ENCODE measurements at places on chromosomes 6 and 20.

- DNase-seq, result no peak
Observed at GRCh38 chr6:41045664-41046063, 3.4 kb downstream of the TSPO2 start.

DNA sequence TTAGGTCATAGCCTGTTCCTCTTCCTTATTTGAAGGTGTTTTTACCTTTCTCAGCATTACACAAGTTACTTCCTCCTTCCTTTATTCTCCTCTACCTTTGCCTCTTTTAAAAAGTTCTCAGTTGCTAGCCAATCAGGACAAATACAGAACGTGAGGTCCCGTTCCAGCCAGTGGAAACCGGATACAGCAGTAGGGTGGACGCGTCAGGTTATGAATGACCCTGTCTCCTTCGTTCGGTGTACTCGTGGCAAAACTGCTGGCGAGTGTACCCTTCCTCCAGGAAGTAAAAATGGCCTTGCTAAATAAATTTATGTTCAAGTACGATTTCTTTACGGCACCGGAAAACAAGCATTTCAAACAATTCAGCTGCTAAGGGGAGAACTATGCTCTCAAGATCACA lies 77.0 kb upstream of the MLN start:
- no peak for DNase-seq

- DNase-seq, result no peak
Observed at GRCh38 chr20:57809661-57810172, 99.9 kb upstream of the PMEPA1 start.

- no peak for DNase-seq
Observed at GRCh38 chr6:167546611-167547327, 221.9 kb downstream of the TTLL2 start.

DNA sequence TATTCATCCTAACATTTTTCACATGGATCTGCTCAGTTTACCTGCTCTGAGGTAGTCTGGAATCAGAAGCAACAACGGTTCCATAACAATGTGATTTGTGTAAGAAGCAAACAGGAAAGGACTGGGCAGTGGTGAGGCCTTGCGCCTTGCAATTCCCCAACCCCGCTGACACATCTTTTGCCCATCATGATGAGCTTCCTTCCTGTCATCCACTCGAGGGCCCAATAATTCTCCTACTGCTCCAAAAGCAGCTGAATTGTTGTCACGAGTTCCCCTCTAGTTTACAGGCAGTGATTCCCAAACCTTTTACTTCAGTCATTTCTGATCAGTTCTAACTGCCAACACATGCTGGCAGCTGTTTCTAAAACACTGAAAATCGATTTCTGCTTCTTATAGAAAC lies 22.9 kb downstream of the STX7 start:
- no peak for DNase-seq

DNA sequence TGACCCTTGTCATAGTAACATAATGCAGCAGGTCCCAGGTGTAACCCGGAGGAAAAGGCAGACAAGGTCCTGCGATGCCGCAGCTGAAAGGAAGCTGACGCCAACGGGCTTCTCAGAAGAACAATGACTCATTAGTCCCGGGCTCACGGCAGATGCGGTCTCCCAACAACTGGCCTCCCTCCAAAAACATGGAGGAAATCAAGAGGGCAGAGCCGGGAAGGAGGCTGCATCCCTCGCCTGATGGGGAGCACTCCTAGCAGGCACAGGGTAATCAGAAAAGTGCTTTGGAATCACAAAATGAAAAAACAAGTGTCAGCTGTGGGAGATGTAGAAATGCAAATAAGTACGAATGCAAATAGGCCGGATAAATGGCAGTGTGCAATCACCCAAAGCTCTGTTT lies 165.2 kb upstream of the AGPAT4 start:
- peak; percentile 24 for DNase-seq

GRCh38 chr6:3879194-3879952 lies 30.2 kb downstream of the FAM50B start:
- DNase-seq, result no peak

- DNase-seq, result no peak
Observed at GRCh38 chr6:46990031-46990644, 52.0 kb downstream of the ADGRF1 start.

DNA sequence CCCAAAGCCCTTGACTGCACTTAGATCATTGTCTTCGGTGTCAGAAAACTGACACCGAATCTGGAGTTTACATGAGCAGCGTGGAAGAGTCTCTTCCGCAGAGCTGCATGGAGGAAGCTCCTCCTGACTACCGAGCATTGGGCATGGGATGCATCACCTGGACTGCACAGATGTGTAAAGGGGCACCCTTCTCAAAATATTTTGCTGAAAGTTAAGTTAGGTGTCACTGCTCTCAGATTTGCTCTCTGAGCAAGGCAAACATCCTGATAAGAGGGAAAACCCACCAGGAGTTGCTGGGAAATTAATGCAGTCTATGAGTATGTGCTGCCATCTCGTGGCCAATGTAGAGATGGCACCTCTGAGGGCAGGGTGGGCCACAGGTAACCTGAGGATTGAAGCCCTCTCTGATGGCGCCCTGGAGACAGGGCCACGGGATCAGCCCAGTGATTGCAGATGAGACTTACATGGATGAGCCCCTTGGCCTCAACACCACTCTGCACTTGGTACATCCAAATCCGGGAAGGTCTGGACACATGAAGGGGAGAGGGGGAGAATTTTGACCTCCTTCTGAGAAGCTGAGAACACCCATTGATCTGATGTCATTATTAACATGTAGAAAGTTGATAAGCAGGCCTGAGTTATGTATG lies 129.9 kb downstream of the LPA start:
- no peak for DNase-seq

GRCh38 chr6:2078888-2079287 lies 166.5 kb downstream of the GMDS start:
- no peak for DNase-seq

DNA sequence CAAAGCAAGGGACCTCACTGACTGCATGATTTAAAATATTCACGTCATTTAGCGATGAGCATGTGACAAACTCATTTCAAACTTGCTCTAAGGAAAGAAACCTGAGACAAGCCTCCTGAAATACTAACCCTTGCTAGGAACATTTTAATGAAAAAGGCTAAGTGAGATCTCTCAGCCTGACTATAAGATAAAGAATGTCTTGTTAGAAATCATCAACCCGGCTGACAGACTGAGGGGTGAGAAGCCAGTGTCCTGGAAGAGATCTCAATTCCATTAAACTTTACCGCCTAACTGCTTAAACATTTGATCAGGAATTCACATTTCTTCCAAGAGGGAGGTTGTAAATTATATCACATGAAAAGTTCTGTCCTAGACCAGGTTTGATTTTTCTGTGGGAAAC lies 274.8 kb upstream of the EXOC2 start:
- DNase-seq, result no peak

GRCh38 chr6:121573481-121573880 lies 138.0 kb downstream of the GJA1 start:
- DNase-seq, result no peak

- DNase-seq, result no peak
Observed at GRCh38 chr6:110158479-110158878, 21.0 kb downstream of the WASF1 start.

- no peak for DNase-seq
Observed at GRCh38 chr6:4803343-4803744, 27.1 kb downstream of the CDYL start.

- DNase-seq, result no peak
Observed at GRCh38 chr6:45737331-45738056, 278.2 kb downstream of the CLIC5 start.

- DNase-seq, result peak; percentile 75
Observed at GRCh38 chr6:157560691-157561413, 179.9 kb downstream of the ZDHHC14 start.

DNA sequence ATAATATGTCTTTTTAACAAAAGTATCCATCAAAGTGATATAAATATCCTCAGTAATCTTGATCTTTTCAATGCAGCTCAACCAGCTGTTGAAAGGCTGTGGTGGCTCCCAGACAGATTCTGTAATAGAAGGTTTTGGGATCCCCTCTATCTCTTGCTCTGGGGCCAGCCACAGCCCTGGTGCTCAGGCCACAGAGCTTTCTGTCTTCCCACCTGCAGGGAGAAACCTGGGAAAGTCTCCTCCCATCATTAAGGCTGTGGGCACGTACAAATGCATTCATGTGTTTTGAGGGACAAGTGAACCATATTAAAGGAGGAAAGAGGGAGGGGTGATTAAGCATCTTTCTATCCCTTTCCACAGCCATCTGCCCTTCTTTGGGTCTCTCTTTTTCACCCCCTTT lies 183.1 kb downstream of the PRDM13 start:
- DNase-seq, result no peak

DNA sequence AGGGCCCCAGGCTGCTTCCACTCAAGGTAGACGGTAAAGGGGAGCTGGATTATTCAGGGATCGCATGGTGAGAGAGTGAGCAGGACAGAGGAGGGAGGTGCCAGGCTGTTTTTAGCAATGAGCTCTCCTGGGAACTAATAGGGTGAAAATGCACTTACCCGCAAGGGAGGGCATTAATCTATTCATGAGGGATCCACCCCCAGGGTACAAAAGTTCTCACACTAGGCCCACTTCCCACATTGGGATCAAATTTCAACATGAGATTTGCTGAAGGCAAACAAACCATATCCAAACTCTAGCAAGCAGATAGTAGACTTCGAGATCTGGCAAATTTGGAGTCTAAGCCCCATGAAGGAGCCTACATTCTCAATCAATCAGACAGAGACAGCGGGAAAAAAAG lies 408.6 kb downstream of the RNF144B start:
- no peak for DNase-seq

- DNase-seq, result no peak
Observed at GRCh38 chr6:146741609-146742008, 142.8 kb downstream of the ADGB start.

DNA sequence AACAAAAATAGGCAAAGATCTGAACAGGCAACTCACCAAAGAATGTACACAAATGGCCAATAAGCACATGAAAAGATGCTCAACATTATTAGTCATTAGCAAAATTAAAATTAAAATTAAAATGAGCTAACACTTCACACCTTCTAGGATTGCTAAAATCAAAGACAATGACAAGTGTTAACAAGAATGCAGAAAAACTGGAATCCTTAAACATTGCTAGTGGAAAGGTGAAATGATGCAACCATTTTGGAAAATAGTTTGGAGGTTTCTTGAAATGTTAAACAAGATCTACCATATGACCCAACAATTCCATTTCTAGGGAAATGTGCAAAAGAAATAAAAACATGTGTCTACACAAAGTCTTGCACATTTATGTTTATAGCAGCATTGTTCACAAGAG lies 75.5 kb upstream of the DST start:
- no peak for DNase-seq

GRCh38 chr20:8811801-8812594 lies 256.9 kb upstream of the PLCB4 start:
- no peak for DNase-seq

DNA sequence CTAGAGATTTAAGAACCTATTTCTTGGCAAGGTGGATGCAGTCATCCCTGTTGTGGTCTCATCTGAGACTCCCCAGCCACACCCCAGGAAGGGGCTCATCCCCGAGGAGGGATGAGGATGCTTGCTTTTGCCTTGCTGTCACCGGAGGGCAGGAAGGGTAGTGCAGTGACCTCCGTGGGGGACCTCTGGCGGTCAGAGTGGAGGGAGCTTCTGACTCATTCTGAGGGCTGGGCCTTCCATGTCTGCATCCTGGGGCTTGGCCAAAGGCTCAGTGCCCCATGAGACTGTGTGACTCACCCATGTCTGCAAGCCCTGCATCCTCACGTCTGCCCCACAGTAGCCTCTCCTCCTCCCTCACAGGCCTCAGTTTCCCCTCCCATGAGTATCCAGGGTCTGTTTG lies 38.7 kb downstream of the UQCC2 start:
- DNase-seq, result no peak

GRCh38 chr6:37030599-37030998 lies 25.1 kb downstream of the FGD2 start:
- DNase-seq, result no peak

DNA sequence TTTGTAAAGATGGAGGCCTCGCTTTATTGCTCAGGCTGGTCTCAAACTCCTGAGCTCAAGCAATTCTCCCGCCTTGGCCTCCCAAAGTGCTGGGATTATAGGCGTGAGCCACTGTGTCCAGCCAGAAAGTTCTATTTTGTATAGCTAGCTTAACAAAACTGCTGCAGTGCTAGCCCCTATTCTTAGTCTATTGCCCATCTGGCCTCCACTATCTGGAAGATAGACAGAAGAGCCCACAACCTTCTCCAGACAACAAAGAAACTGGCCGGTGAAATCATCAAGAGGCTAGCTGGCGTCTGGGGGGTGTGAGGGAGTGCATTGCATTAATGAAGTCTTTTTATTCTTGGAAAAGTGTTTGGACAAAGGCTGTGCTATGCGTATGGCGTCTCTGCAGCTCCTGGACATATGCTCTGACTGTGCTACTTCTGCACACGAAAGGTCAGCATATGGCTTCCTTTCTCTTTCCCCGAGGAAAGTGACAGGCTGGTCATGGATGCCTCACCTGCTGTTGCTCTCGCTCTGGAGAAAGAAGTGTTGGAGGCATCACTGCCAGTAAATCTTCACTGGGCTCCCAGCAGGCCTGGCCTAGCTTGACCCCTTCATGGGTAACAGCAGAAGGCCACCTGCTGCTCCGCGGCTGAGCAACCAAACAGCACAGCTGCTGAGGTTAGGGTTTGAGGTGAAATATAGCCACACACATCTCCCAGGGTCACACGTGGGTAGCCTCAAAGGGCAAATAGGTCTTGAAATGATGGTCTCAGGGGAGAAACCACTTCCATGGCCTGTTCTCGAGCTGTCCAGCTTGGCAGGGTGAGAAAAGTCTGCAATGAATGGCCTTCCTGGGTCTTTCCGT lies 95.1 kb upstream of the IYD start:
- DNase-seq, result no peak

GRCh38 chr6:81753711-81754577 lies 1.5 kb upstream of the TENT5A start:
- DNase-seq, result no peak

DNA sequence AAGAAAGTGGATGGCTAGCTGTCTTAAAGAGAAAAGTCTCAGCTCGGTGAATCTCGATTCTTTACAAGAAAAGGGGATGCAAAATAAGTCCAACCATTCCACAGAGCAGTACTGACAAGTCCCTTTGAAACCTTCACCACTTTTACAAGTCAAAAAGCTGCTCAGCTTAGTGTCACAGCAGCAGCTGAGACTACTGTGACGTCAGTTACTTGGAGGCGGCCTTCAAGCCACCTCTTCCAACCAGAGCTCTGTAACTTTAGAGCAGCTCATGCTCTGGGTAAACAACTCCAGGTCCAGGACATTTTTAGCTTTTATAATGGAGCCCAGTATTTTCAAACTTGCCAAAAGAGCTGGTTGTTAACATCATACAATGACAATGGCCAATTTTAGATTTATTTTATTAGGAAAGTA lies at the start of gene KIAA0408:
KIAA0408 (minus strand) TSS at position 159 of the 411 bp plus-strand sequence. CDS start 5,408 bp downstream, outside the sequence.
- DNase-seq, result peak; percentile 24

GRCh38 chr20:35296101-35296554 lies 3.9 kb upstream of the FAM83C start:
- DNase-seq, result no peak

- DNase-seq, result no peak
Observed at GRCh38 chr6:110020888-110021287, 42.8 kb downstream of the GPR6 start.

GRCh38 chr6:167566711-167567141 lies 241.8 kb downstream of the TTLL2 start:
- DNase-seq, result no peak

- no peak for DNase-seq
Observed at GRCh38 chr6:24009319-24009718, 116.7 kb upstream of the NRSN1 start.

Data from NCI-H2107 (cell line).